Glomerular endothelial cell (primary cell): ENCODE measurements at places on chromosomes 2 and 18.
A peak's percentile ranks its signal among the peaks of the same experiment; 100 is the strongest.

- DNase-seq: no peak
These were observed 149.0 kb upstream of the GLI2 start for GRCh38 chr2:120586507-120587278.

DNA sequence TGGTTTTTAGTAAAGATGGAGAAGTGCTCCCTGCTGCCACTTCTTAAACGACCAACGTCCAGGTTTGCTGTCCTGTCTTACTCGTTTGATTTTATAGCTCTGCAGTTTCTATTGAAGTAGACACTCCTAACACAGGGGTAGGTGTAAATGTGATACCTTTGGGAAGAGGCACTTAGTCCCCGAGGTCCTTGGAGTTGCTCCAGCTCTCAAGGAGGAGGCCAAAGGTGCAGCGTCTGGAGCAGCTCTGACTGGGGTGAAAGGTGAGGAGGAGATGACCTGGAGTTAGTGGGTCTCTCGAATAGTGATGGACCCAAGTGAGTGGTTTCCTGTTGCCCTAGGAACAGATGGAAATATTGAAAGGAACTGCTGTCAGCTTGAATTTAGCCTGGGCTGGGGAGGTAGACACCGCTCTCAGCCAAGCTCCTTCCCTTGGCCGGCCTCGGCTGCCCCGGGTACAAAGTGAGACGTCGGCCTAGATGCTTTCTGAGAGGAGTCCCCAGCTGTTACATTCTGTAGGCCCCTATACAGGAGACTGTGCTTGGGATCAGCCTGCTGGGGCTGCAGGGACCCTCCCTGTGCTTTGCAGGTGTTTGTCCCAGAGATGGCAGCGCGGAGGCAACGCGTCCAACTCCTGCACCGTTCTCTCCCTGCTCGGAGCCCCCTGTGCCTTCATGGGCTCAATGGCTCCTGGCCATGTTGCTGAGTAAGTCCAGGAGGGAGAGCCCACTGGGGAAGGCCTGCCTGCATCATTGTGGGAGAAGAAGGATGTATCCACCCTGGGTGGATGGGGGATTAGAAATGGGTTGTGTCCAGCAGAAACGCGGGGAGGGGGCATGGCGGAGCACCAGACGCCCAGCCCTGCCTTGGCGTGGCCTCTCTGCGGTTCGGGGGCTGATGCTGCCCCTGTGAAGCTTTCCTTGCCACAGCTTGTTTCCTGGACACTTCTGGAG, 5.4 kb downstream of the KHK start:
- DNase-seq: no peak

GRCh38 chr2:207320381-207321159, 154.8 kb upstream of the KLF7 start:
- no peak for DNase-seq

DNA sequence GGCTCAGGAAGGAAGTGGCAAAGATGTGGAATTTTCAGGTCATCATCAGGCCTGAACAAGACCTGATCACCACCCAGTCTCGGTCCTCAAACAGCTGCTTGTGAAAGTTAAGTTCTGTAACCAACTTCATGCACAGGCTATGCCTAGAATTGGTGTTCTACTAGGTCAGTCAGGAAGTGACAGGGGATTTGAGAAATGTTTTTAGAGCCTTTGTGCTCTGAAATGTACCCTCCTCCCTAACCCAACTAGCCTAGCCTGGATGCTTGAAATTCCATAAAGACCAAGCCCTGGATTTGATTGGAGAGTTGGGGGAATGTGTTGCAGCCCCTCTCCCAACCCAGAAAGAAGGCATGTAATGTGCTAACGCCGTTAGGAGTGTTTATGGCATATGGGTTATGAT, 63.3 kb downstream of the TGOLN2 start:
- peak; percentile 48 for DNase-seq
